ENCODE measurements at places on chromosomes 2 and 18.

DNA sequence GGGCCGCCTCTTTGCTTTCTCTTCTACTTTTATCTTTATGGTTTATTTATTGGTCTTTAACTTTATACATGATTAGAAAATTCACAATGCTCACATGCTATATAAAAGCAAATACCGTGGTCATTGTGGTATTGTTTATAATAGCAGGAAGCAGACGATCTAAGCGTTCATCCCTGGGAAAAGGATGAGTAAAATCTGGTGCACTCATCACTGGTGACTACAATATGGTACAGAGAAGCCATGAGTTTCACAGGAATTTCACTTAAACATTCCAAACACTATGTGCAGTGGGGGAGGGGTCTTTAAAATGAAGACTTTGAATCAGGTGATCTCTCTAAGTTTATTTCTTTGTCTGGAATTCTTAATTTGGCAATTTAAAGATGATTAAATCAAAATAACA lies 97.9 kb downstream of the SCN3A start:
- no peak for DNase-seq

- peak; percentile 64 for DNase-seq
Observed at GRCh38 chr2:75560768-75561565, at the start of gene EVA1A. EVA1A (minus strand) TSS chr2:75560939; CDS start chr2:75518140, 42,799 bp downstream.

- DNase-seq: no peak
Observed at GRCh38 chr2:44916291-44916690, 25.2 kb upstream of the SIX3 start.

- DNase-seq: no peak
Observed at GRCh38 chr2:63755216-63755615, 86.5 kb upstream of the UGP2 start.

GRCh38 chr2:128727404-128727803 lies 408.7 kb upstream of the HS6ST1 start:
- no peak for DNase-seq

- no peak for DNase-seq
Observed at GRCh38 chr2:227363756-227364155, 15.3 kb downstream of the TM4SF20 start.

DNA sequence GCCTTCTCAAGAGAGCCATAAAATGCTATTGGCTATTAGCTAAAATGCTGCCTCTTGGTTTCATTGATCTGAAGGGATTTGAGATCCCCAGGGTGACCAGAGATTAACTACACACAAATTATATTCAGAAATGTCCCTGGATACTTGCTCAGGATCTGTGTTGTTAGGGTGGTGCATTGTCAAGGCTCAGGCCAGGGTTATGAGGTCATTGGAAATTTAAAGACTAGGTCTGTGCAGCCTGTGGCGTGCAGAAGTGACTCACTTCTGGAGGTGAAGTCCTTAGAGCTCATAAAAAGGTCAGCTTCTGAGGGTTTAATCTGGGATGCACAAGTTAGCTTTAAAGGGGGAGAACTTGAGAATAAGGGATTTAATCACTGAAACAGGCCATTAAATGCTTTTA lies 23.5 kb downstream of the LRRTM1 start:
- DNase-seq: no peak

DNA sequence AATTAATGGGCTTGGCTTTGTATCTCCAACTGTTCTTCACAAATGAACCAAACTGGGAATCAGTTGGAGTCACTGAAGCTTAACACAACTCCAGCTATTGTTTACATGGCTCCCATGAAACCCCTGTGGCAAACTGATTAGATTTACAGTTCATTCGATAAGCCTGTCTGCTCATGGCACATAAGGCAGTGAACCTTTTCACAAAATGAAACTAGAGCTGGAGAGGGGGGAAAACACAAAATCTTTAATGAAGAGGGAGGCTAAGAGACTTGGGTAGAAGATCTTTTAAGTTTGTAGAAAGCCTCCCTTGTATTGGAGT lies 11.6 kb upstream of the ITGA6 start:
- no peak for DNase-seq

DNA sequence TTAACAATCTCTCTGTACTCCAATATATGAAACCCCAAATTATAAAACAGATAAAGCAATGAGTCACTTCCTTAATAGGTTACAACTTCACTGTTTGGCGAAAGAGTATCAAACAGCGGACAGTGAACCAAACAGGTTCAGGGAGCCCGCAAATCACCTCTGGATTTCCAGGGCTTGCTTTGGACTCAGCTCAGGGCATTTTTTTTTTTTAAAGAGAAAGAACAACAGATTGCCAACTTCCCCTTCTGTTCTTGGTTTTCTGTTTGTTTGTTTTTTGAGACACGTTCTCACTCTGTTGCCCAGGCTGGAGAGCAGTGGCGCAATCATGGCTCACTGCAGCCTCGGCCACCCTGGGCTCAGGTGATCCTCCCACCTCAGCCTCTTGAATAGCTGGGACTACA lies 52.7 kb downstream of the ABCB11 start:
- DNase-seq: no peak

DNA sequence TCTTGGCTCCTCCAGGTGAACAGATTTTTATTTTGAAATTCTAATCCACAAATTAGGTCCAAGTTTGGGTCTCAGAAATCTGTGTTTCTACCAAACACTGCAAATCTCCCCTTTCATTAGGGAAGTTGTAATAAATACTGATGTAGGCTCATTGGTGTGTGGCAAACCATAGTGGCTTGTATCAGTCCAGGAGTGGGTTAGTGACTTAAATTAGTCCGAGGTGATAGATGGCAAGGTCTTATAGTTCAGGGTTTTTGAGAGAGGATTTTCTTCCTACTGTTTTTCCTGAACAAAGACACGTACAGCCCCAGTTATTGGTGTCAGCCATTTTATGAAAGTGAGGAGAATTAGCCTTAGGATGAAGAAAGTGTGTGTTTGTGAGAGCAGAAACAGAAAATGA lies 74.6 kb downstream of the RPRM start:
- no peak for DNase-seq

GRCh38 chr18:58807766-58808165 lies 56.9 kb upstream of the ZNF532 start:
- no peak for DNase-seq

DNA sequence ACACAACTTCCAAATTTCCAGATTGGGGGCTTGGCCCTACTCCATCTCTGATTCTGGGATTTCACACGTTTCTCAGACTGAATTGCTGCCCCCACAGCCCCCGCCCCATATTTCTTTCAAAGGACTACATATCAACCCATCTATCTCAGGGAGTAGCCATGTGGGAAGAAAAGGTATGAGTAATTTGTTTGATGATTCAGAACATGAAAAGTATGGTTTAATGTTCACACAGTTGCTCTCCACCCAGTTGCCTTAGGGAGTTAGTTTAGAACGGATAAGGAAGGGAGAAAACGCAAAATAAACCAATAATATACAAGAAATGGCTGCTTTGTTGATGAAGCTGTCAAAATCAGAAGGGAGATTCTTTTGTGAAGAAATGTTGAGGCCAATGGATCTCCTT lies 145.1 kb downstream of the PIEZO2 start:
- DNase-seq: no peak

DNA sequence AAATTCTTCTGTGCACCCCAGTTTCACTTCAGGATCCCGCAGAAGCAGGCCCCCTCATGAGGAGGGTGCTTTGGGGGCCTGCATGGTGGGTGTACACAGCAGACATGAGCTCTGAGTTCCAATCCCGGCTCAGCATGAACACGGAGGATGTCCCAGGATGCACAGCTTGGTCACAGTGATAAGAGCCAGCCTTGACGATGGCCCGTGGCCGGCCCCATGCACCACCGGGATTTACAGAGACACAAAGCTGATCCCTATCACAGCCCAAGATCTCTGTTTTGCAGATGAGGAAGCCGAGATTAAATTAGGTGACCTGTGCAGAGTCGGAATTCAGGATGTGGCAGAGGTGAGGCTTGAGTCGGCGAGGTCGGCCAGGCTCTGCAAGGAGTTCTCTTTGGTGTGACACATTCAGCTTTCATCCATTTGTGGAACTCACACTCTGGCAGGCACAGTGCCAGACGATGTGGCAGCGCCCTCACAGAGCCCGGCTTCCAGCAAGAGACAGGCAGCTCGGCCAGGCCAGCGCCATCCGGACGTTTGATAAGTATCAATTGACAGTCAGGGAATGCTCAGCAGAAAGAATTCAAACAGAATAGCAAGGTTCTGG lies 456.3 kb upstream of the MYT1L start:
- no peak for DNase-seq

DNA sequence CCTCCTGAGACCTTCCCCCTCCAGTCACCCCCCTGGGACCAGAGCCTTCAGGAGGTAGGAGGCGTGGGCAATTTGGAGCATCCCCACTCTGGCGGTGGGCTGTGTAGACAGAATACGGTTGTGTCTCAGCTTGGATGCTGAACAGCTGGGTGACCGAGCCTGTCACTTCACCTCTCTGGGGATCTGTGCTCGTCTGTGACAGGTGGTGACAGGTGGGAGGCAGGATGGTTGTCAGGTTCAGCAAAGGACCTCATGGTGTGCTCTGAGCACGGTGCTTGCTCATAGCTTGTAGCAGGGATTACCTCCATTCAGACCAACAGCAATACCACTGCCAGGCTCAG lies 186.5 kb upstream of the HS6ST1 start:
- no peak for DNase-seq

Measured in GM13976 (cell line).